ENCODE measurements at places on chromosomes 16 and 17. TPM values are rescaled to one million over a fixed set of nuclear protein-coding genes. Genes with fewer than 3 reads are reported as not detected.

DNA sequence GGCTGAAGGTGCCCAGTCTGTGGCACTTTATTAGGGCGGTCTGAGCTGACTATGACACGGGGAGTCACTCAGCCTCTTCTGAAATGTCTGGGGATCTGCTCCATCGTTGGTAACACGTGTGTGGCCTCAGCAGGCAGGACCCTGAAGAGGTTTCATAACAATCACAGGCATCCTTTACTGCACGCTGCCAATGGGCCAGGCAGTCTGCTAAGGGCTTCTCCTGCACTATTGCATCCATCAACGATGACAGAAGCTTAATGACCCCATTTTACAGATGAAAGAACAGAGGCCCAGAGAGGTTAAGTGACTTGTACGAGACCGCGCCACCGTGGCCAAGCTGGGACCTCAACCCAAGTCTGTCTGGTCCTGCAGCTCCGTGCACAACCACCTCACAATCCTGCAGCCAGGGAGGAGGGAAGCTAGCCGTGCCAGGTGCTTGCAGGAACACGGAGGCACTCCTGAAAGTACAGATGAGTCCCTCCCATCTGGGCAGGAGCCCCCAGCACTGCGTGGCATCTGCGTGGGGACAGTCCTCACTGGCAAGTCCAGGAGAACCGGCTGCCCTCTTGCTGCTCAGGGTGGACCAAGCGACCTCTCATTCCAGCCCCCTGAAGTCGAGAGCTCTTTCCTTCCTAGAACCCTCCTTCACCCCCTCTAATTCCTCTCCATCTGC is 40.0 kb downstream of the RPH3AL start:
- DNase-seq: no peak

GRCh38 chr17:81324177-81324850 is 29.2 kb upstream of the SLC38A10 start:
- no peak for DNase-seq

The KCNH6 gene
- 0.58 TPM for total RNA-seq

- DNase-seq: no peak
Observed at GRCh38 chr16:56370875-56371659, 54.3 kb downstream of the AMFR start.

DNA sequence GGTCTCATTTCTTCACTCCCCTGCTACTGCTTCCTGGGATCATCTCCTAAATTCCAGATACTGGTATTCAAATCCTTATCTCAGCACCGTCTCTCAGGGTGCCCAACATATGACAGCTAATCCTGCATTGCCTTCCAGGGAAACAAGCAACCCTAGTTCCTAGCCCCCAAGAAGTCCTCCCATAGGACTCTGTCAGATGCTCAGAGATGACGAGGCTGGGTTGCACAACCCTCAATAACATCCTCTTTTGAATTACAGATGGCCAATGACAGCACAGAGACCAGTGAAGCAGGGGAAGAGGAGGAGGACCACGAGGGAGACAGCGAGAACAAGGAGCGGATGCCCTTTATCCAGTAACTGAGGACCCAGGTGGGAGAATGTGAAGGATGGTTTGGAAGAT is 45.0 kb upstream of the CLEC3A start:
- no peak for DNase-seq

Data from left colon (tissue), 2 donors.